GM13977 (cell line): ENCODE measurements at places on chromosomes 16 and 17.

- DNase-seq, result no peak
Measured at GRCh38 chr16:10964039-10964890, 19.9 kb downstream of the CLEC16A start.

DNA sequence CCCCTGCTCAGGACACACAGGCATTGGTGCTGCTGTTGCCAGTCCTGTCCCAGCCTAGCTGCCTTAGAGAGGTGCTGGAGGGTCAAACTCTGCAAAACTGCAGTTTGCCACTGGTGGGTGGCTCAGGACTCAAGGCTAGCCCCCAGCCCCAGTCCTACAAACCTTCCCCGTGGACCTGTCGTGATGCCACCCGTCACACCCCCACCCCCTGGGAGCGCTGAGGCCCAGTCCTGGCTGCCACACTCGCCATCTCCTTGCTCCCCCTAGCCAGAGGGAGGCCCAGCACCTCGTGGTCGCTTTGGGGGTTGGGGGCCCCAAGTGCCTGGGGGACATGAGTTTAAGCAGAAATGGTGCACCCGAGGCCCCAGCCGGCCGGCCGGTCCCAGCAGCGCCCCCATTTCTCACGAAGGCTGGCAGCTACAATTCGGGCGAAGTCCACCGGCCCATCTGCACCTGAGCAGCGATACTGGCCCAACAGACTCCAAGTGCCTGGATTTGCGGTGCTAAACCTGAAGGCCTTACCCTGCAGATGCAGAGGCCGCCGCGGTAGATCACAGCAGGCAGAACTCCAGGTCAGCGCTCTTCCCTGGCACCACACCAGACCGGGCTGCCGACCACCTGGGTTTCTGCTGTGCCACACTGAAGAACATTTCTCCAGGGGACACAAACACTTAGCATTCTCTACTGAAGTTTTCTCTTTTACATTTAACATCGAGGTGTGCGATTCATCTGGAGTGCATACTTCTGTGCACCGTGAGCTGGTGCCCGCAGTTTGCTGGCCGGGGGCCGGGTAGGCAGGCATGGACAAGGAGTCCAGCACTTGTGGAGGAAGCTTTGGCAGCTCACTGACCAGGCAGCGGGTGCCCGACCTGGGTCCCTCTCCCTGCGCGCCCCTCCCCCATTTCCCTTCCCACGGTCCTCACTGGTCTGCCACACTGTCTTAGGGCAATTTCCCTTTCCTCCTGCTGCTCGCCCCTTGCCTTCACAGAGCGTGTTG, 130.0 kb downstream of the KCNJ12 start:
- DNase-seq, result no peak

DNA sequence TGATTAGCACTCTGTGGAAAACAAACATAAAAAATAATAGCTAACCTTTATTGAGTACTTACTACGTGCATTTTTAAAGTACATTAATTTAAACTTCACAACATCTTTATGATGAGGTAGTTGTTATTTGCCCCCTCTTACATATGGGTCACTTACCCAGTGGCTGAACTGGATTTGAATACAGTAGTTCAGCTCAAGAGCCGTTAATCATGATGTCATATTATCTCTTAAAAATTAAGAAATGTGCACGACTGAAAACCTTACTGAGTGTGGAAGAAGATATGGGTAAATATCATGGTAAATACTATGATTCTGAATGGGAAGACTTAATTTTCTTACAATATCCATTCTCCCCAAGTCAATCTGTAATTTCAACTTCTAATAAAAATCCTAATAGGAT, 17.6 kb downstream of the NDEL1 start:
- DNase-seq, result no peak

GRCh38 chr17:16250635-16251034, 33.6 kb downstream of the PIGL start:
- DNase-seq, result no peak
